Stimulated activated CD4-positive, alpha-beta T cell treated with anti-CD3 and anti-CD28 coated beads, Interleukin-4, amount 100 ng/mL, for 48 hours (primary cell): ENCODE measurements at places on chromosomes 7 and 10.
A peak's percentile ranks its signal among the peaks of the same experiment; 100 is the strongest.

- DNase-seq, result no peak
These were observed 220.5 kb downstream of the CCSER2 start for GRCh38 chr10:84548869-84549268.

DNA sequence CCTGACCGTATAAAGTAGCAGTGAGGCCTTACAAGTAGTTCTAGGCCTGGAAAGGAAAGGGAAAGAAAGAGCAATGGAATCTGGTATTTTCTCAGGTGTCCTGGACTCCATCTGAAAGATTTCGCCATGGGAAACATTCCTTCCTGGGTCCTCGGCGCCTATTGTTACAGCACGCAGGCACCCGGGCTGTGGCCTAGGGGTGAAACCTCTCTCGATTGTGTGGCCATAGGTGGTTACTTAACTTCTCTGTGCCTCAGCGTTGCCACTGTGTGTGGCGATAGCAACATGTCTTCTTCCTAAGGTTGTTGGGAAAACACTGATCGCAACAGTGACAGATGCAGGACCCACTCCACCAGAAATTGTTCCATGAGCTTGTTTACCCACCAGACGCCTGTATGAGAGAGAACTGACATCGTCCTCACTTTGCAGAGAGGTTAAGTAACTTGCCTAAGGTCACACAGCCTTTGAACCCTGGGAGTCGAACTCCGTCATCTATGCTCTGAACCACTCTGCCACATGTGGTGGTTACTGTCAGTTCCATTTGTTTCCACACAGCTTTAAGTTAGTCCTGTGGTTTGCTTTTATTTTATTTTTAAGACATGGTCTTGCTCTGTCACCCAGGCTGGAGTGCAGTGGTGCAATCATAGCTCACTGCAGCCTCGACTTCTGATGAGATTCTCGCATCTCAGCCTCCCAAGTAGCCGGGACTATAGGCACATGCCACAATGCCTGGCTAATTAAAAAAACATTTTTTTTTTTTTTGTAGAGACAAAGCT is 73.4 kb downstream of the LHPP start:
- no peak for DNase-seq

- DNase-seq, result no peak
These were observed 22.8 kb downstream of the PRKAG2 start for GRCh38 chr7:151853896-151854719.

GRCh38 chr7:100614308-100614861 is 2.0 kb downstream of the MOSPD3 start:
- no peak for DNase-seq

DNA sequence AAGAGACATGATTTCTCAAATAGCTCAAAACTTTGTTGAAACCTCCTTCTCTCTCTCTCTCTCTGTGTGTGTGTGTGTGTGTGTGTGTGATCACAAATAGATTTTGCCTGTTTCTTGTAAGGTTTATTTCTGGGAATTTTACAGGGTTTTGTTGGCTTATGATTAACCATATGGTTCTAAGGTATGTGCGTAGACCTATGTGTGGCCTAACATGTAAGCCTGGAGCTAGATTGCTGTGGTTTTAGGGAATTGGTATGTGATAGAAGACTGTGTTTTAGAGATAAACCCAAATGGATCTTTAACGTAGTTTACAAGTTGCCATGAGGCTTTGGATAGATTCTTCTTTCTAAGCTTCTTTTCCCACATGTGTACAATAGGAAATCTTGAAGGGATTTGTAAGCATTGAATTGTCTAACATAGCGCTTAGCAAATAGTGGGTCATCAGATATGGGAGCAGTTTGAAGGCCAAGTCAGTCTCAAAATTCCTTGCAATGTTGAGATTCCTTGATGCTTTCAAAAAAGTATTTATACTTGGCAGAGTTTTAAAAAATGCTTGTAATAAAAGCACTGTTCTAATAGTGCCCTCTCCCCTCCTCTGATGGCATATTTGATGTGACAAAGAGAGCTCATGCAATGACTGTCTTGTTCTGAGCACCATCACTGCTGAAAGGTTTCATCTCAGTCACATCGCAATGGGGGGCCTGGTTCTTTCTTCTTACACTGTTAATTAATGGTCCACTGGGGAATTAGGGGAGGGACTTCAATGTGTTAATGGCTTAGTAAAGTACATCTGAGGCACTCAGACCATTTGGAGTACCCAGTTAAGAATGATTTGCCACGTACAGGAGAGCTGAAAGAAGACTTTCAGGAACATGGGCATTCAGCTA is 118.2 kb downstream of the SNX10 start:
- no peak for DNase-seq

DNA sequence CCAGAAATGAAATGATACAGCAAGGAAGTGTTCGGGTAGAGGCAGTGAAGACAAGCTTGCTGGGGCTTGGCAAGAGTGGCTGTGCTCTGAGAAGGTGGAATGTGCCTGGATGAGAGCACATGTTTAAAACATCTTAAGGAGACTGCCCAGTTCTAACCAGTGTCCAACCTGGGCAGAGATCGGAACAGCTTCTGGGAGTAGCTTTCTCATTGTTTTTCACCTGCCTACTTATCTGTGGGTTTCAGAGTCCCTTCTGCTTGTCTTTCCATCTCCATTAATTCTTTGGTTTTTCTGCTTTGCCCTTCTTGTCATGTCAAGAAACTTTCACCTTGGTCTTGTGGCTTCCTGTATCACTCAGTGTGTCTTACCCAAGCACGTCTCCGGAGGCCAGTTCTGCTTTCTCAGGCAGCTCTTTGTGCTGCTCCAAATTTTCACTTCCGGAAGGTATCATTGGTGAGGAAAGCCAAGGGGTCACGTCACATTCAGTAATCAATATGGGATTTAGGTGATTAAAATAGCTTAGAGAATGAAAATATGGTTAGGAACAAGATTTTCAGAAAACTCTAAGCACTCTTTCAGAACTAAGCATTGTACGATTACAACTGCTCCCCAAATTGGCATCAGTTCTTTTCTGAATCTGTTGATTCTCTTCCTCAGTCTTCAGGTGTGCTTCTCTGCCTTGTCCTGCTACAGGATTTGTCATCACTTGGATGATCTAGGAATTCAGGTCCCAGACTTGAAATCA is 5.5 kb upstream of the LAMB4 start:
- DNase-seq, result no peak

DNA sequence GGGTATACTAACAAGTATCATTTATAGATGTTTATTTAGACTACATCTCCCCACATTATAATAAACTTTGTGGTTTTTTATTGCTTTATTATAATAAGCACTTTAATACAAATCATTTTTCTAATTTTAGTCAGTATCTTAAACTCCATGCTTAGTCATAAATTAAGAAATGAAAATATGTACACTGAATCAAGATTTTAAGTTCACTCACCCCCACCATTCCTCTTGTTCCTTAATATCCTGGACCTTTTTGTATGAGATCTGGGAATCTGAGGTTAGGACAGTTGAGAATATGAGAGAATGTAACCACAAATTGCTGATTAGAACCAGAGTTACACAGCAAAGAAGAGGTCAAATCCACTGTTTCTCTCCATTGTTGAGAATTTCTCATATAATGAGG is 93.6 kb upstream of the WNT16 start:
- no peak for DNase-seq

- peak; percentile 16 for DNase-seq
These were observed 74.9 kb downstream of the BEND7 start for GRCh38 chr10:13453896-13454295.

- DNase-seq, result no peak
These were observed 22.4 kb upstream of the LRRC17 start for GRCh38 chr7:102890292-102890970.

DNA sequence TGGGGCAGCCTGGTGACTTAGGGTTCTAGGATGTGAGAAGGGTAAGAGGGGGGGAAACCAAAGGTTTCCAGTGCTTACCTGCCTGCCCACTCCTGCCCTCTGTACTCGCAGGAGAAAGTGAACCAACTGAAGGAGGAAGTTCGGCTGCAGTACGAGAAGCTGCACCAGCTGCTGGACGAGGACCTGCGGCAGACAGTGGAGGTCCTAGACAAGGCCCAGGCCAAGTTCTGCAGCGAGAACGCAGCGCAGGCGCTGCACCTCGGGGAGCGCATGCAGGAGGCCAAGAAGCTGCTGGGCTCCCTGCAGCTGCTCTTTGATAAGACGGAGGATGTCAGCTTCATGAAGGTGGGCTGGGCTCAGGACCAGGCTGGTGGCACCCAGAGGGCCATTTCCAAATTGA is 10.7 kb downstream of the TRIM8 start:
- DNase-seq, result no peak

- no peak for DNase-seq
These were observed 1.5 kb upstream of the NOBOX start for GRCh38 chr7:144404946-144405345.

DNA sequence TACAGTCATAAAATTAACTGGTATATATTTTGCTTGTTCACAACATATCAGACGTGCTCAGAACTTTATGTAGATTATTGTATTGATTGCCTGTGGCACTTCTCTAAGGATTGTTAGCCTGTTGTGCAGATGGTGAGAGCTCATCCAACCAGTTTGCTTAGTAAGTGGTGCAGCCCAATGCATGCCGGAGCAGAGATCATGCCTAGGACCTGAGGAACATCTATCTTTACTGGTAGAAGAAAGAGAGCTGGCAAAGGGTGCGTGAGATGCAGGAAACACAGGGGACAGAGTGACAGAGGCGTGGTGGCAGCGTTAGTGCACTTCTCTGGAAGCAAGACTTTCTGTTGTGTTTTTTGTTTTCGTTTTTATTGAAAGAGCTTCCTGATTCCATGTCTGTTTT is 35.9 kb downstream of the CCM2 start:
- no peak for DNase-seq

GRCh38 chr7:757741-758163 is 30.7 kb upstream of the PRKAR1B start:
- DNase-seq, result no peak

DNA sequence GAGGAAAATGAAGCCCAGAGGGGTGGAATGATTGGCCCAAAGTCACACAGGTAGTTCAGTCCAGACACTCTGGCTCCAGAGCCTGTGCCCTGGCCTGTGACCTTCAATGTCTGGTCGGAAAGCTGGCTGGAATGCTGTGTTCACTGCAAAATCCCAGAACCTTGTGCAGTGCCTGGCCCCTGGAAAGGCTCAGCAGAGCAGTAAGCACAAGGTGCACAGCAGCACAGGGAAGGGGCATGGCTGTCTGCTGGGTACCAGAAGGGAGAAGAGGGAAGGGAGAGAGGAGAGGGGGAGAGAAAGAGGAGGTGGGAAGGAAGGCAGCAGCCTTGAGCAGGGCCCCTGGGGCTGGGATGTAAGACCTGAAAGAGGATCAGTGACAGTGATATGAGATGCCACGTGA is 28.4 kb upstream of the C10orf71 start:
- no peak for DNase-seq

DNA sequence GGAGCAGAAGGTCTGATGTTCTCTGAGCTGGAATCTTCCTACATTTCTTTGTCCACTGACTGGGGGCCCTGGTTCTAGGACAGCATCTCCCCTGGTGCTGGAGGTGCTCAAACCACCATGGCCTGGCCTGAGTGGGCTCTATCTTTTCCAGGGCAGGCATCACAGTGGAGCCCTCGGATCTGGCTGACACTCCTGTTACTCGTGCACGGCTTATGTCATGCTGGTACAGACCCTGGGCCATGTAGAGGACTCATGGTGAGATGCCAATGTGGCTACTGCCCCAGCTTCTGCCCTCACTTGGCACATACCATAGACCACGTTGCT is 96.0 kb downstream of the HIPK2 start:
- DNase-seq, result no peak

- no peak for DNase-seq
These were observed 15.1 kb downstream of the FAM53B start for GRCh38 chr10:124728830-124729661.

DNA sequence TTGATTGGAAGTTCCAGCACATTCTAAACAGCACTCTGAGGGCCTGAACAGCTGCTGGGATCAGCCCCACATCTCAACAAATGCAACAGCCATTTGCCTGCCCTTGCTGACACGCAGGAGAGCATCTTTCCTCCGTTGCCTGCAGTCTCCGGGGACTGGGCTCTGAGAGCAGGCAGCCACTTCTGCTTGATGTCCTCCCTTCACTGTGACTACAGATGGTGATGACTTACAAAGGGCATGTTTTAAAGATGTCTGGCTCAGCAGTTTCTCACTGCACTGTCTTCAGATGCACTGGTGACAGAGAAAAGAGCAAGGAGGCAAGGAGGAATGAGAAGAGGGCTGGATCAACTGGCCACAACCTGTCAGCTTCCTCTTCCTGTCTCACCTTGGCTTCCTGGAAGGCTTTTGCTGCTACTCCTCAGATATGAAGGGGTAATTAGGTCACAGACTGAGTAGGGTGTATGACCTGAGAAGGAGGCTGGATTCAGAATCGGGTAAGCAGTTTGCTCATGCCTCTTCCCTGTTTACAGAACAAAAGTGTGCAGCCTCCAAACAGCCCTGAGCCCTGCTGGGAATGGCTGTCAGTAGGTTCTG is 143.5 kb upstream of the GHITM start:
- no peak for DNase-seq

- no peak for DNase-seq
These were observed 331.5 kb upstream of the CNTNAP2 start for GRCh38 chr7:145784809-145785780.

DNA sequence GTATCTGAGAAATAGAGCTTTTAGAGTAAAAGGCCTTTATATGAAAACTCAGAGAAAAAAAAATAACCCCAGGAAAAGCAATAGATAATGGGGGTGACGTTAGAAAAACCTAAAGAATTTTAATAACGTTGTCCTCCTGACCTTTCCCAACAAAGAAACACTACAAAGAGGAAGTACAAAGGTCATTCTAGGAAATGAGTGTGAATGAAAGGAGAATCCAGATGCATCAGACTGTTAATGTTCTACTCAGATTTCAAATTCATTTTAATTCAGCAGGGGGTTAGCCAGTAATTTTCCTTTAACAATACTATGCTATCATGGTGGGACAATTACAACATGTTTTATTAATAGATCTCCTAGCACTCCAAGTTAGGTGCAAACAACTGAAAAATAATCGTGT is 73.8 kb upstream of the CDK1 start:
- no peak for DNase-seq
